ENCODE measurements at places on chromosomes 1 and 21.

GRCh38 chr21:46129846-46130651 lies 25.3 kb downstream of the FTCD start:
- DNase-seq: no peak

- no peak for DNase-seq
These were observed 17.2 kb downstream of the ATP1A1 start for GRCh38 chr1:116390195-116390594.

- no peak for DNase-seq
These were observed 710 bp upstream of the PRPF3 start for GRCh38 chr1:150320667-150320978.

GRCh38 chr1:217647791-217648190 lies 16.6 kb downstream of the SPATA17 start:
- DNase-seq: no peak

GRCh38 chr1:58395355-58395754 lies 151.2 kb downstream of the OMA1 start:
- no peak for DNase-seq
